ENCODE measurements at places on chromosomes 12 and 14.

DNA sequence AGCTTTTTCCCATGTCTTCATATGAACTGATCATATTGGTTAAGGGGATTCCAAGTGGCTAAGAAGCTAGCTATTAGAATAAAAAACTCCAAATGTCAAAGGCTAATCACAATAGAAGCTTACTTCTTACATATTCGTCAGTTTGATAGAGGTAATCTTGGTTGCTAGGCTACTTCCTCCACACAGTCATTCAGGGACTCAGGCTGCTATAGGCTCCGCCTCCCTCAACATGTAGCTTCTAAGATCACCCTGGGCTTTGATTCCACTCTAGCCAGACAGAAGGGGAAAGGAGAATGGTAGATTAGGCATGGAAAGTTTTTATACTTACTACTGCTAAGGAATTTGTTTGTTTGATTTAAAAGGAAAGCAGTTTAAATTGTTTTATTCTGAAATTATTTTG lies 207.9 kb downstream of the EFCAB11 start:
- no peak for DNase-seq

DNA sequence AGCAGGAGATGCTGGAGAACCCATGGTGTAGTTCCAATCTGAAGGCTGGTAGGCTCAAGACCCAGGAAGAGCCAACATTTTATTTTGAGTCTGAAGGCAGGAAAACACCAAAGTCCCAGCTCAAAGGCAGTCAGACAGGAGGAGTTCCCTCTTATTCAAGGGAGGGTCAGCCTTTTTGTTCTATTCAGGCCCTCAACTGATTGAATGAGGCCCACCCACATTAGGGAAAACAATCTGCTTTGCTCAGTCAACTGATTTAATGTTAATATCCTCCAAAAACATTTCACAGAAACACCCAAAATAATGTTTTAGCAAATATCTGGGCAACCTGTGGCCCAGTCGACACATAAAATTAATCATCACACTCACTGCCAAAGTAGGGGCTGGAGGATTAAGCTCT lies 130.8 kb downstream of the LMNTD1 start:
- no peak for DNase-seq

- peak; percentile 29 for DNase-seq
These were observed 38.2 kb upstream of the MAP1LC3B2 start for GRCh38 chr12:116520801-116521471.

GRCh38 chr12:3892631-3893030 lies 19.4 kb upstream of the PARP11 start:
- no peak for DNase-seq

DNA sequence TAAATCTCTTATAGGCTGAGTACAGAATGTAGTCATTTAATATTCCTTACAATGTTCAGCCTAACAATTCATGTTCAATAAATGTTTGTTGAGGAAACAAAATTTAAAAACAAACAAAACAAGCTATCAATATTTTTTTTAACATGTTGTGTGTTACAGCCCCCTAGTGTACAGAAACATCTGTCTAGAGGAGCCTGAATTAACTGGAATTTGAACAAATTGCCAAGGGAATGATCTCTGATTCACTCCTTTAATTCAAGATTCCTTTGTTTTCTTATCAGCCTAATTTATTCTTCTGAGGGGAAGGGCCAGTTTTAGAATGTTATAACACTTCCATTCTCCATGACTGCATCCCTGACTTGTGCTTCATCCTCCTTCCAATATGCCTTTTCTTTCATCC lies 127.2 kb downstream of the CMAS start:
- no peak for DNase-seq

GRCh38 chr12:59973515-59973914 lies 377.7 kb downstream of the SLC16A7 start:
- DNase-seq: peak; percentile 41

GRCh38 chr12:128387811-128388422 lies 120.9 kb downstream of the TMEM132C start:
- DNase-seq: peak; percentile 0

DNA sequence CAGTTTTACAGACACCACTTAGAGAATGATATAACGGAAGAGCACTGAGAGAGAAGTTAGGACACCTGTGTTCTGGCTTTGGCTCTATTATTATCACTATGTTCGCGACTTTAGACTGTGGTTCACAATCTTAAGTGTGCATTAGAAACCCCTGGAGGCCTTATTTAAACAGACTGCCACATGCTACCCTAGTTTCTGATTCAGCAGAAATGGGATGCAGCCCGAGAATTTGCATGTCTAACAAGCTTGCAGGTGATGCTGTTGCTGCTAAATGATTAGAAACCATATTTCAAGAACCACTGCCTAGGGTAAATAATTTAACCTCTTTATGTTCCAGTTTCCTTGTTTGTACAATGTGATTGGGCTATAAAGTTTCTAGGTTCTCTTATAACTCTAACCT lies 3.6 kb upstream of the RAD51AP1 start:
- no peak for DNase-seq

GRCh38 chr12:110223777-110224378 lies 57.2 kb upstream of the ATP2A2 start:
- no peak for DNase-seq

DNA sequence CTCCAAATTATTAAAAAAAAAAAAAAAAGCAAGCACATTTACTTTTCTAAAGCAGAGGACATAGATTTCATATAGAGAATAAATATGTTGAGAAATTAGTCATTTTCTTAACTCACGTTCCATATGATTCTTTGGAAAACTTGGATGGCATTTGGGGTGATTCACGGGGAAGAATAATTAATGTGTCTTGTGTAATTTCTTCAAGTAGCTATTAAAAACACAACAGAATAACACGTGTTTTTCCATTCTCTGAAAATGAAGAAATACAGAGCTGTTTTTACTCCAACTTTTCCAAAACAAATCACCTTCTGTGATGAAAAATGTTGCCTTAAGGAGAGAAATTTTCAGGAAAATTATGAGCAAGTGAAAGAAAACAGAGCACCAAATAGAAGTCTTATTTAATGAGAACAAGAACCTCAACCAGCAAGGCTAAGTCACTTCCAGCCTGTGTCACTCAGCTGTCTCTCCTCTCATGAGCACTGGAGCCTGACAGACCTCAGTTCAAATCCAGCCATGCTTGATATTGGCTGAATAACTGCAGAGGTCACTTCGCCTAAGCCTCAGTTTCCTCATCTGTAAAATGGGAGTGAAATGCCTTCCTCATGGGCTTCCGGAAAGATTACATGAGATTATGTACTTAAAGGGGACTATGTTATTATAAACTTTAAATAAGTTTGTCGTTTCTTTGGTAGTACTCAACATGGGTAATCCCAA lies 42.8 kb upstream of the NUAK1 start:
- DNase-seq: no peak

DNA sequence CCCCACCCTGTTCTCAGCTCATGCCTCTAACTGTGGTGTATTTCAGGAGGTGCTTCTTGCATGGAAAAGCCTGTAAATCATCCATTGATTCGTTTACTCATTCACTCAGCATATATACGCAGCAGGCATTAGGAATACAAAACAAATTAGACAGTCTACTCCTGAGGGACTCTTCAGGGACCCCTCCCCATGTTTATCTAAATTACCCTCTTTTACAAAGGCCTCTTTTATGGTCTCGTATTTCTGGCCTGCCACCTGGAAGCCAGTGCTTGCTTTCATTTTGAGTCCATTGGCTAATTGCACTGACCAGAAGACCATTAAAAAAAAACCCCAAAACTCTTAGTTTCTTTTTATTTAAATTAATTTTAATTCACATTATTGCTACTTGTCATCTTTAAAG lies 134.4 kb downstream of the DACT1 start:
- DNase-seq: no peak

DNA sequence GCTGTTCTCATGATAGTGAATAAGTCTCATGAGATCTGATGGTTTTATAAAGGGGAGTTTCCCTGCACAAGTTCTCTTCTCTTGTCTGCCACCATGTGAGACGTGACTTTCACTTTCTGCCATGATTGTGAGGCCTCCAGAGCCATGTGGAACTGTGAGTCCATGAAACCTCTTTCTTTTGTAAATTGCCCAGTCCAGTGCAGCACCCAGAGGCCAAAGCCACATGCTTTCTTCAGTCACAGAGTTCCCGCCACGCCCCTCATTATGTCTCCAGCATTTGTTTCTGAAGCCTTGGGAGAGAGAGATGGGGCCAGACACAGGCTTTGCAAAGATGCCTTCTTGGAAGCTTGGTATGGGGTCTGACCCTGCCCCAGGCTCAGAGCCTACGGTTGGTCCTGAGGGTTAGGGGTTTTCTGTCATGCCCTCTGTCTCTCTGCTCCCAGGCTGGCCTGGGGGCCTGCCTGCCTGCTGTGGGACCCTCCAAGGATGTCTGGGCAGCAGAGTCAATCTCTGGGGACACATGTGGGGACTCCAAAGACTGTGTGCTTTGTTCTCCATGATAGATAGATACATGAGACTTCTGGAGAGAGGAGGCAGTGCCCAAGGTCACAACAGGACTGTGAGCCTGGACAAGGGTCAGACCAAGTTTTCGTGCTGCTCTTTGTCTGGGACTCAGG lies 114.1 kb upstream of the PRMT8 start:
- DNase-seq: no peak

DNA sequence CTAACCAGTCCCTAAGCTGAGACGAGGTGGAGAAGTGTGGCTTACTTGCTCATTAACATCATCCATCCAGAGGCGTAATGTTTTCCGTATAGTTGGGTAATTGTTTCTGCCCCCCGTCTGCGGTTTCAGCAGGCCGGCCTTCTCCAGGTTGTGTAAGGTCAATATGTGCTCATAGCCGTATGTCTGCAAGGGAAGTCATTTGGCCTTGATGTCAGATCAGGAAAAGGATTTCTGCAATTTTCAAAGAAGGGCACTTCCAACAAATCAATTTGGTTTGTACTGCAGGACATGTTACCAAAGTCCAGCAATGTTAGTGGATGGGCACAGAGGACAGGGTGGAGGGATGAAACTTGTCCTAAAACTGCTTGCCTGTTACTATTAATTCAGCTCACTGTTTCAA lies 9.9 kb upstream of the DIABLO start:
- no peak for DNase-seq

GRCh38 chr14:30770376-30770775 lies 104.0 kb upstream of the COCH start:
- DNase-seq: no peak

- DNase-seq: peak; percentile 42
These were observed 650 bp downstream of the LLPH start for GRCh38 chr12:66129934-66130266.

DNA sequence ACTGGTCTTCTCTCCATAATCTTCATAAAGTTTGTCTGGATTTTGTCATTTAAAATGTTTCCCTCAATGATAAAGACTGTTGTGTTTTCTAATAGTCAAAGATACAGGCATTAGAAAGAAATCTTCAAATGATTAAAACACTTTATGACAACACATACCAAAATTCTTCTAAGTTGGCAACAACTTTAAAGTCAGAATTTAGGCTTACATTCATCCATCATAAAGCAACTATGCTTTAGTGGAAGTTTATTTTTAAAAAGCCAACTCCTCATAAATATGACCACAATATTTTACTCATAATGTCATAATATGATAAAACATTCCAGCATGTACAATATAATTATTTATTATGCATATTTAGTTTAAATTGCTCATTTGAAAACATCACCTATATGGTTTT lies 17.2 kb upstream of the CCER1 start:
- DNase-seq: no peak

- DNase-seq: no peak
These were observed 44.4 kb upstream of the IQSEC3 start for GRCh38 chr12:22190-22529.

DNA sequence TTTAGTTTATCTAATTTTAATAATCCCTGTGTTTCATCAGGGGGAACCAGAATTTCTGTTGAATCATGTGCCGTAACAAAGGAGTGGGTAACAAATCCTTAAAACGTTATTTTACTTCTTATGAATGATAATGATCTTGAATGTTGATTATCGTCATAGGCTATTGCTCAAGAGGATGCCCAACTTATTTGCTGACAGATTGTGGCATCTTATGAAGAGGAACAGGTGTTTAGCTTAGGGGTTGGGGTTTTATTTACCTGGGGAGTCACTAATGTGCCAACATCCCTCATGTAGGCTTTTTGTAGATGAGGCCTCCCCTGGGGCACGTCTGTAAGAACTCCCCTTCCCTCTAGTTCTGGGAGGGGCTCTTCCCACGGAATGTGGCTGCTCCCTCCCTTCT lies 32.4 kb upstream of the TMX1 start:
- no peak for DNase-seq

DNA sequence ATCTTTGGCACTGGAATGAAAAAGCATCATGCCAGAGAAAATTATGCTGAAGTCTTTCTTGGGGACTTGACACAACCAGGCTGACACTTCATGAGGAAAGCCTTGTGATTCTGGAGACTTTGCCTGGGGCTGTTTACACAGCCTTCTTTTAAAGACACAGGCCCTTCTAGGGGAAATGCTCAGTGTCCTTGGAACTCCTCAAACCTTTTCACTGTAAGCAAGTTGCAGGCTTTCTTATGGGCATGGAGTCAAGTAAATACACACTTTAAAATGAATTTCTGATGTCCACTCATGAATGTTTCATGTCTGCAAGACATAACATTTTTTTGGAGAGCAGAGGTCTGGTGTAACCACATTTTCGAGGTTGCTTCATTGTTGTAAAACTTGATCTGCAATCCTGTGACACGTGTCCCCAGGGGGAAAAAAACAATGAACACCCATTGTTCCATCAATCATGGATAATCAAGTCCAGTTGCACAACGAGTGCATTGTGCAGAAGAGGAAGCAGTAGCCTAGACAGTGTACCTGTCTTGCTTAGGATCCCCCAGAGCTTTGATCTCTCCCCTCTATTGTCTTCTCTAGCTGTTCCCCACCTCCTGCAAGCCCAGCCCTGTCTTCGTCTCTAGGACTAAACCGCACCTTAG lies 155.1 kb upstream of the PRICKLE1 start:
- DNase-seq: peak; percentile 90

DNA sequence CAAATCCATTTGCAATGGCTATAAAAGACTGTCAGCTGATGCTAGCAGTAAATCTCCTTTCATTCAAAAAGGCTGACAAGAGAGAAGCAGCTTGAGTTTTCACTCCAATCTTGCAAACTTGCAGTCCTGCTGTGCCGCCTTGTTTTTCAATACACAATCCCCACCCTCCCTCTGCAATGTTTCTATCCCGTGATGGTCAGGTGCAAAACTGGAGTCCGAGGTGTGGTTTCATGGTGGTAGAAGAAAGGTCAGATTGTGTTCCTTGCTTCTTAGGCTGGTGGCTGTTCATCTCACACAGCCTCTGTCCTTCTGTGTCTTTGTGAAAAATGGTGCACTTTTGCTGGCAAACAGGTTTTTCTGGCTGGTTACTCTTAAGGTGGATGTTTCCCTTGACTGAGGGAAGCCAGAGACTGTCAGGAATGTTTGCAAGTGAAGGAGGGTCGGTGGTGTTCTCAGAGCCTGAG lies 27.7 kb upstream of the TBX3 start:
- DNase-seq: no peak

GRCh38 chr14:33475623-33476022 lies 475.3 kb downstream of the EGLN3 start:
- DNase-seq: peak; percentile 43

- DNase-seq: no peak
These were observed 28.0 kb upstream of the C12orf42 start for GRCh38 chr12:103523771-103524170.

- DNase-seq: peak; percentile 62
These were observed 4.9 kb downstream of the ZBTB39 start for GRCh38 chr12:57001448-57001906.

GRCh38 chr12:66813137-66813892 lies 134.4 kb upstream of the GRIP1 start:
- no peak for DNase-seq

GRCh38 chr12:40768125-40768864 lies 76.1 kb downstream of the CNTN1 start:
- peak; percentile 1 for DNase-seq

Data from adipocyte (in vitro differentiated cells).